M059J (cell line): ENCODE measurements at places on chromosomes 7 and 10.

DNA sequence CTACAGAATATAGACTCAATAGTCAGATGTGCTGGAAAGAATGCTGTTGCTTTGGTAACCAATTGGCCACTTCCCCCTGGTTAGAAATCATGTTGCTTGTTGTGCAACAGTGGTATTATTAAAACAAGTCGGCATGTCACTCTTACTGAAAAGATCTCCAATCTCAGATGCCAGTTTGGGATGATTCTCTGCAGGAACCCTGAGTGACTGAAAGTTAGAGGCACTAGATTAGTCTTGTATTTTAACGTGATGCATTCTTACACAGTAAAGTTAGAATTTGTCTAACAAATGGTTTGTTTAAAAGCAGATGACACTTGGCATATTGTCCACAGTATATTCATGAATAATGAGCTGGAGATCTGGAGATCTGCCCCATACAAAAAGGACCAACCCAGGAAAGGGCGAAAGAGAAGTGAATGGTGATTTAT, 287.6 kb downstream of the TWIST1 start:
- DNase-seq, result peak; percentile 48

DNA sequence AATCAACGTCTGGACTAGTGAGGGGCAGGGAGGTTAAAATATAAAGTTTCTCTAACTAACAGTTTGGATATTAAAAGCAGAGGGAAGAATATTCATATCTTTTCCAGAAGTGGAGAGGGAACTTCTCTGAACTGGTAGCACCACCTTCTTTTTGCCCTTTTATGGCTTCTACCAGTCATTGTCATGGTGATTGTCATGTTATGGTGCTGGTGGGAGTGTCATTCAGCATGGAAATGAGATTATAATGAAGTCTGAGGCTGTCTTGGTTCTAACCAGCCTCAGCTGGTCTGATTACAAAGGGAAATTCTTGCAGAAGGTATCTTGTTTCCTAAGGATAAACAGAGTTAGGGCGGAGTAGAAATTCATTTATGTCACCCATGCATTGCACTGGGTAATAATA, 523.8 kb downstream of the ZWINT start:
- no peak for DNase-seq

DNA sequence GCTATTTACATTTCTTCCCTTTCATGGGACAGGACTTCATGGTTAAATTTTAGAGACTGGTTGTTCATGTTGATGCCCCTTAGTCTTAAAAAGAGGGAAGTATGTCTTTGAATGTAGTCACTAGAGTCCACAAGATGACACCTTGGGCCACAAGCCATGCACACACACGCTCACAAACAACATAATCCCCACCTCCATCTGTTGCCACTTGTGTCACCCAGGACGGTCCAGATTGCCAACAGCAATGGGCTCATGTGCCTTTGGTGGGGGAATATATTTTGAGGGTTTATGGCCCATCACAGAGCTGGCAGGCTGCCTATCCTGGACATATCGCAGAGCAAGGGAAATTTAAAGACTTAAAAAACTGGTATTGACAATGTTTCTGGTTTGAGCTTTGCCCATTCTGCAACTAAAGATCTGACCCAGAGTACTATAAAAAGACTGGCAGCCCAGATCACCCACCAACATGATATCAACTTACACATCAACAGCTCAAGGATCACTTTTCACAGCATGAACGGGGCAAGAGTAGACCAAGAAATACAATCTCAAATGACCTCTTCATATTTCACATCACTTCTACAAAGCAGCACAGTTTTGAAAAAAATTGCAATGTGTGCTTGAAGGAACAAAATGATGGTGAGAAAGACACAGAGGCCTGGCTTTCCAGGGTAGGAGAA, 50.5 kb downstream of the STRA8 start:
- no peak for DNase-seq

GRCh38 chr7:78002021-78002420, 203.4 kb downstream of the PHTF2 start:
- peak; percentile 20 for DNase-seq
